ENCODE measurements at places on chromosomes 3 and 15. TPM values are rescaled to one million over a fixed set of nuclear protein-coding genes. Genes with fewer than 3 reads are reported as not detected.

Gene DPPA2
- not detected for polyA plus RNA-seq

Gene ALAS1
- 29.9 TPM for polyA plus RNA-seq

Gene ADCY5
- 3.0 TPM for polyA plus RNA-seq

Gene ZDHHC3
- polyA plus RNA-seq, result 45.4 TPM

Gene MST1R
- polyA plus RNA-seq, result 1.5 TPM

Gene SLC22A14
- 0.22 TPM for polyA plus RNA-seq

Gene CDHR4
- polyA plus RNA-seq, result 0.45 TPM

Gene ITGA11
- 7.5 TPM for polyA plus RNA-seq

Gene SYNPR
- polyA plus RNA-seq, result not detected

All from muscle of back (tissue), 13 donors.